ENCODE measurements at places on chromosomes 6 and 20. TPM values are rescaled to one million over a fixed set of nuclear protein-coding genes. Genes with fewer than 3 reads are reported as not detected.

The BPI gene
- total RNA-seq: not detected

GRCh38 chr6:96110878-96111277 lies 95.1 kb downstream of the FUT9 start:
- DNase-seq: no peak

- DNase-seq: peak; percentile 74
Measured at GRCh38 chr20:1894951-1895673, at the start of gene SIRPA. Gene SIRPA (plus strand): TSS chr20:1895407. CDS start chr20:1895448, 41 bp downstream.

DNA sequence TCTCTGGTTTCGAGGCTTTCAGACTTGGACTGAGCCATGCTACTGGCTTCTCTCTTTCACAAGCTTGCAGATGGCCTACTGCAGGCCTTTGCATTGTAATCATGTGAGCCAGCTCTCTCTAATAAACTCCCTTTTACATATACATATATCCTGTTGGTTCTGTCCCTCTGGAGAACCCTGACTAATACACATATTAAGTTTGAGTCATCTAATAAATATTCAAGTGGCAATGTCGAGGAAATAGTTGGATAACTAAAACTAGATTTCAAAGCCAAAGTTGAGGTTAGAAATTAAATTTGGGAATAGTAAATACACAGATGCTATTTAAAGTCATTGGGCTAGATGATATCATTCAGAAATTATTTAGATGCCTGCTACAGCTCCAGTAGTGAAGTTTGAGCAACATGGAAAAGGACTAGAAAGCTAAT lies 1343.4 kb downstream of the GRIK2 start:
- no peak for DNase-seq

DNA sequence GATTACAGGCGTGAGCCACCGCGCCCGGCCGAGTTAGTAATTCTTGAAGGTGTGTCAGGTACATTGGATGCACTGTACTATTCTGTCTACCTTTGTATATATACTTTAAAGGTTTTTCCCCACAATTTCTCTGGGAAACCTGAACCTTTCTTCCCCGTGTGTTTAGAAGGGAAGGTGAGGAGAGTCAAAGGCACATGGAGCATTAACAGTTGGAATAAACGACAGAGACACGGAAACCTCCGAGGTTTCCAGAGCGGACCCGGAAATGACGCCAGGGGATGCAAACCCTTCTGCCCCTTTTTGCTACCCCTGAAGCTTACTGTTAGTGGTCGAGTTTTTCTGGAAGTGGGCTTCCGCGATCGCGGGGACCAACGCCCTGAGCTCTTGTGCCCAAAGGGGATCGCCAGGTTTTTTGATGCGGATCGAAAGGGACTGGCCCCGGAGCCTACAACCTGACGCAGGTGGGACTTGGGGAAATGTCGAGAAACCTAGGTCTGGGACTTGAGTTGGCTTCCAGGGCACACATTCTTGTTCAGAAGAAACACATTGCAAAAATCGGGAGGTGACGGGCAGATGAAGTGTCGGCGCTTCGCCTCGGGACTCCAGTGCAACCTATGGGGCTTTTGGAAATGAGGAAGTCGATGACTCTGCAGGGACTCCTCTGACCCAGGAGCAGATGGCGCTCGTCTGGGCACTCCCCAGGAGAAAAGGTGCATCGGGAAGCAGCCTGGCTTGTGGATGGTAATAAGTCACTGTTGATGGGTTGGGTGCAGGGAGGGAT lies 218.2 kb downstream of the OR2B2 start:
- no peak for DNase-seq

The RAB5IF gene
- total RNA-seq: 52.7 TPM

- DNase-seq: no peak
Measured at GRCh38 chr20:58310291-58310782, 822 bp downstream of the RAB22A start.

The ADTRP gene
- total RNA-seq: not detected

- DNase-seq: no peak
Measured at GRCh38 chr20:59214073-59214472, 50.5 kb downstream of the ZNF831 start.

The XKR7 gene
- not detected for total RNA-seq

The ZBP1 gene
- total RNA-seq: not detected

DNA sequence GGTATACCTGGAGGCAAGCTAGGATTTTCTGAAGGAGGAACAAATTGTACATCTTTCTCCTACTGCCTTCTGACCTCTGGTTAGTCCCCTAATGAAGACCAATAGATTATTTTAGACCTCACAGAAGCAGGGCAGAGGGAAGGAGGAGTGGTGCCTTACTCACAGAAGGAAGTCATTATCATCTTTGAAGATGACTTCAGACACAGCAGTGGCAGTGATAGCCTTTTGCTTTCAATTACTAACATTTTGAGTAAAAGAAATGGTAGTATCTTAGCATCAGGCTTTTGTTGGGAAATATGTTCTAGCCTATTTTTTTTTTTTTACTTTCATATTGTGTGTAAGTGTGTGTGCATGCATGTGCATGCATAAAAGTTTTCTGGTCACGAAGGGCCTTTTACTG lies 164.2 kb upstream of the PLN start:
- DNase-seq: no peak

DNA sequence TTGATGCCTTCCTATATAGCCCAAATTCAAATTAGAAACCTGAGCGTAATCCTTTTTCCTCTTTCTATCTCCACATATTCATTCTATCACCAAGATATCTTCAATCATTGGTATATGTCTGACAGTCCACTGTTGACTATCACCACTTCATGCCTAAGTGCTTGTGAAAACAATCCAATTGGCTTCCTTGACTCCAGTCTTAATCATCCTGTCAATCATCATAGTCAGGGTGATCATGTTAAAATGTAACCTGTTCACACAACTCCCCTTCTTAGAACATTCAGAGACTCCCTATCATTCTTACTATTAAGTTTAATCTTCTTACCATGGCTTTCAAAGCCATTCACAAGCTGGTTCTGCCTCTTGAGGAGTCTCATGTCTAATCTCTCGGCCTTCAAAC lies 616.7 kb downstream of the PHF3 start:
- no peak for DNase-seq

DNA sequence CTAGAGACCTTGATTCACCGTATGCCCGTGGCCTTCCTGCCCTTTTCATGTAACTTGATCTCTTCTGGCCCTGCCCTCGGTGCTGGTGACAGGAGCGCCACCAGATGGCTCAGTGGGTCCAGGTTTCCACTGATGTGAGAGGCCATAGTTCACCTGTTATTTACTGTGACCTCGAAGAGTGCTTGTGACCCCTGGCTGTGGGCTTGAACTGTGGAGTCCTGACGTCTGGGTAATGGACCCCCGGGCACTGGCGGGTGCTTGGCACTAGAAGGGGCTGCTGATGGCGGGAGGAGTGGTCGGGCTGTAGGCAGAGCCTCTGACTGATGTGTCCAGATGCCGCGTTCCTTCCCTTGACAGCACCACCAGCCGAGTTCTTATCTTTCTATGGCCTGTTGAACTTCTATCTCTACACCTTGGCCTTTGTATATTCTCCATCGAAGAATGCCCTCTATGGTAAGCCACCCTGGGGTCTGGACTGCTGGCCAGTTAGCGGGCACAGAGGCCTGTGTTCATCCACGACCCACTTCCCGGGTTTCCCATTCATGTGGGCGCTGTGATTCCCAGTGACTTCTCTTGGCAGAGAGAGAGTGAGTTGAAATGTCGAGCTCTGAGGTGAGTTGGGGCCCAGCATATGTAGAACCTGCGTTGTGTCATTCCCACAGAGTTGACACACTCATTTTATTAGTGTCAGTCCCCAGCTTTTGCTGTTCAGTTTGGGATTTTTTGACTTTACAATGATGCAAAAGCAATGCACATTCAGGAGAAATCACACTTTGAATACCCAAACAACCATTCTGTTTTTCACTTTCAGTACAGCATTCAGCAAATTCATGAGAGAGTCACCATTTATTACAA lies 14.9 kb downstream of the DYNLT1 start:
- DNase-seq: peak; percentile 63

GRCh38 chr6:156822747-156823206 lies 45.6 kb downstream of the ARID1B start:
- no peak for DNase-seq

DNA sequence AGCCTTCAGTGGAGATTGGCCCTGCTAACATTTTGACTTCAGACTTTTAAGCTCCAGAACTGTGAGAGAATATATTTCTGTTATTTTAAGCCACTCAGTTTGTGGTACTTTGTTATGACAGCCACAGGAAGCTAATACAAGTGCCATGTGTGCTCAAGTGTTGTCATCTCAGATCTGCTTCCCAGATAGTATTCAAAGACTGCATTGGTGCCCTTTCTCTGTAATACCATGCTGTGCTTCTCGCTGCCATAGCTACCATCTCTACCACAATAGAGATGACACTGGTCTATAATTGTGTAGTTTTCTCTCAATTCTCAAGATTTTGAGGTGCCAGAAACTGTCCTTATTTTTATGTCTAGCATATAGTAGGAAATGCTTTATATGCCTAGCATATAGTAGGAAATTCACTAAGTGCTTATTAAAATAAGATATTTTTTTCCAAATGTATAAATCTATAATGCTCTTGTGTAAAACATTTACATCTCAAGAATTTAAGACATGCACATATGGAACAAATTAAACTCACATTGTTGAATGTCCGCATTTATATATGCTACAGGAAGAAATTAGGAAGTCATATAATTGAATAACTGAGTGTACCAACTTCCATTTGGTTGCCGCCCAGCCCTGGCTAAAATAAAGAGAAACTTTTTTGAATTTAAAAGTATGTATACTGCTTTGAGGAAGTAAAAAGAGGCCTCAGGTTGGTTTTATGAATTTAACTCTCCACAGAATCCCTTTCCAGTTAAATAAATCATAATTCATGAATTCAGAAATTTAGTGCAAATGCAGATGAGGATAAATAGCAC lies 77.6 kb downstream of the TPBG start:
- no peak for DNase-seq

DNA sequence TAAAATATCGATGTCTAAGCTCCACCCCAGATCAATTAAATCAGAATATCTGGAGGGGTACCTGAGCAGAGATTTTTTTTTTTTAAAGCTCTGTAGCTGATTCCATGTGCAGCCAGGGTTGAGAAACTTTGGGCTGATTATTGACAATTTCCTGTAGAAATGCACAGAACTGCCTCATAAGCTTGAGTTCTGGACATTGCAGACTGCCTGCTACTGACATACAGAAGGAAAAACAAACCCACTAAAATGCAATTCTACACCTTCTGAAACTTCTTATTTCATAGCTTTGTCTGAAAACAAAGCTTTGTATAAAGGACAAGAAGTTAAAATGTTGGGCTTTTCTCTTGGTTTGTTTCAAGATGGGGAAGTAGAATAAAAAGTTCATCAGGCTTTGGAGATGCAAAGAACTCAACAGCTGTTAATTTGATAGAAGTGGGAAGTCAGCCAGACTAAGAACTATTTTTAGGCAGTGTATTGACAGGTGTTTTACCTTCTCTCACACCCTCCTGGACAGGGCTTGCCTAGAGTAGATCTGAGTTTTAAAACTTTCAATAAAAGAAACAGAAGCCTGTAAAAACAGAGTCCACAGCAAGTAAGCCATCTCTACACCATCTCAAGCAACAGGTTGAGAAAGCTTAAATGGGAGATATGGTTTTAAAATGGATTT lies 147.7 kb downstream of the KCNQ5 start:
- DNase-seq: no peak

DNA sequence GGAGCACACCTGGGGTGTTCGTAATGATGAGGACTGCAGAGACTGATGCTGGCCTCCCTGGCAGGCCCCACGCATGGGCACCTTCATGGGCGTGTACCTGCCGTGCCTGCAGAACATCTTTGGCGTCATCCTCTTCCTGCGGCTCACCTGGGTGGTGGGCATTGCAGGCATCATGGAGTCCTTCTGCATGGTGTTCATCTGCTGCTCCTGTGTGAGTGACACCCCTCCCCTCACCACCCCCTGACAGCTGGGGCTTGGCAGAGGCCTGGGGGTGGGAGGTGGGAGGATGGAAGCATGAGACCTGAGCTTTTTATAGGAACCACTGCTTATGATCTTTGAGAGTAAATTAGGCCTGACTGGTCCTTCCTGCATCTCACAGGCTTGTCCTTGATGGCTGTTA lies 6.7 kb downstream of the SLC12A5 start:
- DNase-seq: no peak

DNA sequence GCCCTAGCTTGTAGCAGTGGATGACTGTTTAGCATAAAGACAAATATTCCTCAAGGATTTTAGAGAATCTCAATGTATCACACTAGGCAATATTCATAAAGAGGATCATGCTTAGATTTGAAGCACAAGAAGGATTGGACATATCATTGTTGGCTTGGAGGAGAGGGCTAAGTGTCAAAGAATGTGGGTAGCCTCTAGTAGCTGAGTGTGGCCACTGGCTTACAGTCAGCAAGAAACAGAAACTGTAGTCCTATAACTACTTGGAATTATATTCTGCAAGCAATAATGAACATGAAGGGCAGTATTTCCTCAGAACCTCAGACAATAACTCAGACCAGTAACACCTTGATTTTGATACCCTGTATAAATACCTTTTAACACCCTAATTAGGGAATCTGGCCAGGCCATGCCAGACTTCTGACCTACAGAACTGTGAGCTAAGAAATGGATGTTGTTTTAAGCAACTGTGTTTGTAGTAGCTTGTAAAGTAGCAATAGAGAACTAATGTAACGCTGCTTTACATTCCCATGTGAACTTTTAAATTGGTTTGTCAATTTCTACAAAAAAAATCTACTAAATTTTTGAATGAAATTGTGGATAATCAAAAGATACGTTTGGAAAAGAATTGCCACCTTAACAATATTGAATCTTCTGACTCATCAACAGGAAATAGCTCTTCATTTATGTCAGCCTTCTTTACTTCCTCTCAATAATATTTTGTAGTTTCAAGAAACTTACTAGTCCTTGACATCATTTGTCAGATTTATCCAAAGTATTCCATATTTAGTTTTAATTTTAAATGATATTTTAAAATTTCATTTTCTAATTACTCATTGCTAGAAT lies 65.2 kb upstream of the RSPO3 start:
- DNase-seq: no peak

- DNase-seq: no peak
Measured at GRCh38 chr6:48369100-48369499, 258.1 kb upstream of the PTCHD4 start.

DNA sequence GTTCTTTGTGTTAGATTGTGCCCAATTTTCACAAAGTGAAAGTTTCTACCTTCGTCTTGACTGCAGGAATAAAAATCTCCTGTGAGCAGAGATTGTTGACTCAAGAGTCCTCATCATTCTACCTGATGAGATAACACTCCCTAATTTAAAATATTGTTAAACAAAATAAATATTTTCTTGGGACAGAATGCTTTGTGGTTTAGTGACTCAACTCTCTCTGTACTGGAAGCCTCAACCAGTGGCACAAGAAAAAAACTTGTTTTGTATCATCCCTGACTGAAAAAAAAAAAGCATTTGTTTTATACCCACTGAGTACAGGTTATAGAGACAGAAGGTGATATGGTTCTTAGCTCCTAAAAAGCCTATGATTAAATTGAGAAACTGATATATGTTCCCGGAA lies 78.9 kb downstream of the CRYBG1 start:
- DNase-seq: no peak

- no peak for DNase-seq
Measured at GRCh38 chr6:132464538-132465256, 48.2 kb downstream of the STX7 start.

DNA sequence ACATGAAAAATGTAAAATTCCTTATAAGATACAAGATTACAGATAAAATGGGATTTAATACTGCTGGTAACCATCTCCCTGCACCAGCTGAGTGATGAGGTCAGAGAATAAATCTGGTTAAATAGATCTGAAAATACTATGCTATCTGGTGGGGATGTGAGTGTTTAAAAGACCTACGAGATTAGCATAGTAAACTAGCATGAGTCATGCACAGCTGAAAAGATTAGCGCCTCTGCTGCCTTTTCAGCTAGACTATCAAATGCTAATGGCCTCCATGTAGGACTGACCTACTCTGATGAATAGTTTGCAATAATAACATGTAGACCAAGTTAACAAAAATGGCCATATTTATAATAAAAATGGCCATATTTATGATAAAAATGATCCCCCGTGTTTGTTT lies 553.3 kb downstream of the C6orf118 start:
- DNase-seq: no peak
